ENCODE measurements at places on chromosomes 1 and 21. TPM values are rescaled to one million over a fixed set of nuclear protein-coding genes. Genes with fewer than 3 reads are reported as not detected.

DNA sequence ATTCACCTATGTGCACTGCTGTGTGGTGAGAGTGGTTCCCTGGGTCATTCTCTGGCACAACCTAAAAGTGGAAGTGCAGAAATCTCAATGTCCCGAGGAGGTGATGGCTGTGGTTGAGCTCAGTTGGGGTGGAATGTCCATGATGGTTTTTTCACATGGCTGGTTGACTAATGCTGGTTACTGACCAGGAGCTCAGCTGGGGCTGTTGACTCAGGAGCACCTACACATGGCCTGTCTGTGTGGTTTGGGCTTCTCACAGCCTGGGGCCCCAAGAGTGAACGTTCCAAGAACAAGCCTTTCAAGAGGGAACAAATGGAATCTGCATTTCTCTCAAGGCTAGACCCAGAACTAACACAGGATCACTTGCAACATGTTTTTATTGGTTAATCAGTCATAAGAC, 6.4 kb upstream of the KANK4 start:
- DNase-seq: no peak

GRCh38 chr1:51968632-51969031, 21.9 kb downstream of the RAB3B start:
- DNase-seq: no peak

DNA sequence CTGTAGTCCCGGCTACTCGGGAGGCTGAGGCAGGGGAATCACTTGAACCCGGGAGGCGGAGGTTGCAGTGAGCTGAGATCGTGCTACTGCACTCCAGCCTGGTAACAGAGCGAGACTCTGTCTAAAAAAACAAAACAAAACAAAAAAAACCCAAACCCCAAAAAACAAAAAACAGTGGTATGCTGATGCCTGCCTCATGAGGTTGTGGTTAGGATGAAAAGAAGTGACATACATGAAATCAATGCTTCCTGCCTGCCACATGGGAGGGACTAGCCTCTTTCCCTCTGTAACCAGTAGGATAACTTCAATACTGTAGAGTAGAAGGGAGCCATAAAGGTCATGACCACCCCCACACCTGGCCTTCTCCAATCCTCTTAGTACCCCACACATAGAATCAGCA, 55.2 kb downstream of the TENT5C start:
- DNase-seq: no peak

DNA sequence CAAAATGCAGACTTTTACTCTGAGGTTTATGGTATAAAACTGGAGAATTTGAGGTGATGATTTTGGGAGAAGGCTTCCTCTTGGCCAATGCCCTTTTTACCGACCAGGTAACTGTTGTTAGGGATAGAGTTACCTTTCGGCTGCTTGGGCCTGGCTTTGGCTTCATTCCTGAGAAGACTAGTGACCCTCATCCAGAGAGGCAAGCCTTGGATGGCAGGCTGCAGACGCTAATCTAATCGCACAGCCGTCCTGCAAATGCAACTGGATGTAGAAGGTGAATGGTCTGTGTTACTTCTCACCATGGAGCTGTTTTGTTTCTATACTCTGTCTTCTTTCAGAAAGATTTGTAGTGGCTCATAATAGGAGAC, 124.6 kb downstream of the CNIH3 start:
- no peak for DNase-seq

DNA sequence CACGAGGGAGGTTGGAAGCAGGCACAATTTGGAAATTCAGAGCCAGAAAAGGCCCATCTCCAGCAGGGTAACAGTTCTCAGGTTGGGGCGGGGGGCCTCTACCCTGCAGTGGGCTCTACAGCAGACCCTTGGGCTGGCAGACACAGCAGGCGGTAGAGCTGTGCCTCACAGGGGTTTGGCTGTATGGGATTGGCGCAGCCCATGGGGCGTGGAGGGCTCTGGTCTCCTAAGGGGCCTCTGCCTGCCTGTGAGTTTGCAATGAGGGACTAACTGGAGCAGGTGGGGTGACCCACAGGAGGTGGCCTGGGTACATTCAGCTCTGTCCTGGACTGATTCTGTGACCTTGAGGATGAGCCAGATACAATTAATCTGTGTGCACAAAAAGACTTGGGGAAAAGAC, 124.1 kb downstream of the CAMTA1 start:
- DNase-seq: peak; percentile 27

DNA sequence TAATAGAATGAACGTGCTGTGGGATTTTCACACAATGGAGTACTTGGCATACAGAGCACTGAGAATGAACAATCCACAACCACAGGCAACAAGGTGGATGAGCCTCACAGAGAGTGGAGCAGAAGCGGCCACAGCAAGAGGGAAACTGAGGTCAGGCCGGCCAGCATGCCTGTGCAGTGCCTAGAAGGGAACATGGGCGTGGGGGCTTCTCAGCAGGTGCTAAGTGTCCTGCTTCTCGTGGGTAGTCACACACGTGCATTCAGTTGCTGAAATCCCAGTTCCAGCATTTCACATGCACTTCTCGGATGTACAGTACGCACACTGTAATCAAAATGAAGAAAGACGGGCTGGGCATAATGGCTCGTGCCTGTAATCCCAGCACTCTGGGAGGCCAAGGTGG, 33.1 kb downstream of the WDR4 start:
- DNase-seq: no peak

- DNase-seq: peak; percentile 38
Measured at GRCh38 chr1:62356257-62356835, 37.1 kb upstream of the KANK4 start.

GRCh38 chr1:24329331-24329730, 10.2 kb downstream of the GRHL3 start:
- DNase-seq: no peak

GRCh38 chr1:2555634-2556276, 416 bp upstream of the TNFRSF14 start:
- no peak for DNase-seq

- no peak for DNase-seq
Measured at GRCh38 chr1:105427543-105427942, 1628.9 kb upstream of the PRMT6 start.

DNA sequence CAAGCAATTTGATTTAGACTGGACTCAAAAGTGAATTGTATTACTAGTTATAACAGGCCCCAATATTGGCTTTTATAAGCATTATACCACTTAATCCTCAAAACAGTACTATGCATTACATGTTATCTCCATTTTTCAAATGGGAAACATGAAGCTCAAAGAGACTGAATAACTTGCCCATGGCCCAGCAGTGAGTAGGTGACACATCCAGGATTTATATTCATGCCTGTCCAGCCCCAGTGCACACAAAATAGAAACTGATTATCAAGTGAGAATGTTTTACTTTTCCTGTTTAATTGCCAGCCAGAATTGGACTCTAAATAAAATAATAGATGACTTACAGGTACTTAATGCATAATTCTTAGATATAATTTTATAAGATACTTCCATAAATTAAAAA, 82.9 kb downstream of the NIBAN1 start:
- no peak for DNase-seq

DNA sequence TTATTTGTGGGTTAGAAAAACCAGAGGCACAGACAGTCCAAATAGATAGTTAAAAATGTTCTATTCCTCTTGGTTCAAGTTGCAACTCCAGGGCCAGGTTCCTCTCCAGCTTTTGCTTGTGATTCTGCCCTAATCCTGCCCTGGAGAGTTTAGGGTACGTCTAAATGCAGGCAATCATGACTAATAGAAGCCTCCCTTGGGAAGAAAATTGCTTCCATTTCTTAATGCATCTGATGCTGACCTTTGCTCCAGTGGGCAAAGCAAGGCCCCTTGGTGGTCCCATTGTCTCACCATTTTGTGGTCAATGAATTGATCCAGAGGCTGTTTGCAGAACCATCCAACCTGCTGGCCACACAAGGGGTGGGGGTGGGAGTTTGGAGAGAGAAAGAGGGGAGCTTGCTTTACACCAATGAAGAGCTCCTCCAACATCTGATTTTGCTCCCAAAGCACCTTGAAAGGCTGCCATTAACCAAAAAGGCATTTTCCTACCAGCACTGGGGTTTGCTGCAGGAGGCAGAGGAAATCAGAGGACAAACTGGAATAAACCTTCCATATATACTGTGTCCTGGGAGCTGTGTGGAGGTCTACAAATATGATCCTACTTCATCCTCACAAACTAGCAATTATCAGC, 31.3 kb downstream of the C8B start:
- no peak for DNase-seq

- DNase-seq: no peak
Measured at GRCh38 chr1:91925644-91926435, 23.4 kb upstream of the BRDT start.

DNA sequence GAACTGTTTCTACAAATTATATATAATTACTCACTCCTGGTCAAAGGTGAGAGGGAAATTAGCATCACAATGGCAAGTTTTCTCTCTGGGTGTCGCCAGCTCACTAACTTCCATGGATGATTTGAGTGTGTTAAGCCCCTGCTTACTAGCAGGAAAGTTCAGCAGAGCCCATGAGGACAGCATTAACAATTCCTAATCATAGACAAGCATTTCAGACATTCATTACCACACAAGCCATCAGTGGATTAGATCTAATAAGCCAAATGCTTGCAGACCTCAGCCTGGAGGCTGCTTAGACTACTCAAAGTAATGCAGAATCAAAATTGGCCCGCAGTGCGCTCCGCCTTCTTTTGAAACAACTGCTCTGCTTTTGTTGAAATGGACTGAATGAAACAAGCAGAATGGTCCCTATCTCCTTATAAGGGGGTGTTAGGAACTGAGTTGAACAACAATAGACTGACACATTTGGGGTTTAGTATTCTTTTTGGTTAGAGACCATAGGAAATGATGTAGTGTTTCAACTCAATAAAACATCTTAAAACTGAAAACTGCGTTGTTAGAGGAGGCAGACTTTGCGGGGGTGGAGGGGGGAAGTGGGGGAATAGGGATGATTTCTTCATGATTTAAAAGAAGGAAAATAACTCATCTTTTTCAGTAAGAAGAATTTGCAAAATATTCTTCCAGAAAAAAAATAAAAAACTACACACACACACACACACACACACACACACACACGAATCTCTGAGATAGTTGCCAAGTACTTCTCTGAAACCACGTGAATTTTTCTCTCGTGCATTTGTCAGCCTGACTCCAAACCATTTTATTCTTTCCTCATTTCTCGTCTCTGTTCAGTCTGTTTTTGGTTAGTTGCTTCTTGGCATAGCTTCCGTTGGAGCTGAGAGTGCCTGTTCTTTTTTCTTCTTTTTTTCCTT, 54.6 kb downstream of the GORAB start:
- DNase-seq: no peak

DNA sequence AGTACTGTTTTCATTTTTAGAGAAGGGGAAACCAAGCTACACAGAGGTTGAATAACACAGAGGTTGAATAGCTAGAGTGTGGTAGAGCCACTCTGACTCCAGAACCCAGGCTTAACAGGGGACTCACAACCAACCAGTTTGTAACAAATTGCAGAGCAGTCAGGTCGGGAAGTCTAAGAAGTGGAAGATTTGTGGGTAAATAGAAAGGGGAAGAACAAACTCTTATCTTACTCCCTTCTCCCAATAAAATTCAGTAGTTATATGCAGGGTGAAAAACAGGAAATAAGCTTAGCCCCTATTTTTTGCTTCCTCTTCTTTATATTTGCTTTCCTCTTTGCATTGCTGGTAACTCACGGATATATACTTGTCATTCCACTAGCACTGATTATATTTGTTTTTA, 23.2 kb downstream of the CDC42 start:
- DNase-seq: no peak

GRCh38 chr21:21547368-21547953, 549.3 kb downstream of the NCAM2 start:
- no peak for DNase-seq

DNA sequence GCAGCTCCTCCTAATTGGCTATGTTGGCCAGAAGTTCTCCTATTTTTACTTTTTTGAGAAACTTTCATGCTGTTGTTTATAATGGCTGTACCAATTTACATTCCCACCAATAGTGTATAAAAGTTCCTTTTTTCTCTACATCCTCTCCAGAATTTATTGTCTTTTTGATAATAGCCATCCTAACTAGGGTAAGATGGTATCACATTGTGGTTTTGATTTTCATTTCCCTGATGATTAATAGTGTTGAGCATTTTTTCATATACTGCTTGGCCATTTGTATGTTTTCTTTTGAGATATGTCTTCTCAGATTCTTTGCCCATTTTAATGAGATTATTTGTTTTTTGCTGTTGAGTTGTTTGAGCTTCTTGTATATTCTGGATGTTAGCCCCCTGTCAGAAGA, 46.8 kb downstream of the NTMT2 start:
- no peak for DNase-seq

DNA sequence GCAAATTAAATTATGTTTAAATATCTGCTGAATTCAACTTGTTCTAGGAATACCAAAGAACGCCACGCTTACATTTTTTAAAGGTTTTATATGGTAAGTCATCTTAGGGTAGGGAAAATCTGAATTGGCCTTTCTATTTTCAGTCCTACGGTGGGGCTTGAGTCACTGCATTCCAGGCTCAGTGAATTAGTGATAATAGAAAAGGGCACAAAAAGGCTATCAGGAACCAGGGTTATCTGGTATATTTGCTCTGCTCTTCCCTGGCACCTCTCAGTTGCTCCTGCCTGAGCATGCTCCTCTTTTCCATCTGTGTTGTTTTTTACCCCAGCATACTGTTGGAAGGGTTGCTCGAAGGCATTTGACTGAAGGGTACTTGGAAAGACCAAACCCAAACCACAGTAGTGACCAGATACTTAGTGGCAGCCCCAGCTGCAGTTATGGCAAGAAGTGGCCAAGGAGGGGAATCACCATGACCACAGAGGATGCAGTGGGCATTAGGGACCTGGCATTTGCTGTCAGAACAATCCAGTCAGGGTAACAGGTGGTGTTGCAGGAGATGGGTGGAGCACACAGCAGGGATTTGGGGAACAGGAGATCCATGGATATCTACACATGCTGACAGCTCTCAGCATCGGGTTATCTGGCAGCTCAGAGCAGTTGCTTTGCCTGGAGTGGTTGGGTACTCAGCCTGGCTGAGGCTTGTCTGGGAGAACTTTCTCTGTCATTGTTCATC, 2.3 kb downstream of the OVAAL start:
- peak; percentile 13 for DNase-seq

PRELP gene
- total RNA-seq: not detected

KRTAP19-2 gene
- not detected for total RNA-seq

PGLYRP4 gene
- not detected for total RNA-seq

NHLH1 gene
- 0.11 TPM for total RNA-seq

NEK2 gene
- 75.1 TPM for total RNA-seq

RNU1-4 gene
- 294 TPM for total RNA-seq

LAD1 gene
- total RNA-seq: not detected

CAPN8 gene
- total RNA-seq: not detected

RIIAD1 gene
- not detected for total RNA-seq

HPCAL4 gene
- total RNA-seq: 0.06 TPM
